ENCODE measurements at places on chromosomes 5 and 9.

DNA sequence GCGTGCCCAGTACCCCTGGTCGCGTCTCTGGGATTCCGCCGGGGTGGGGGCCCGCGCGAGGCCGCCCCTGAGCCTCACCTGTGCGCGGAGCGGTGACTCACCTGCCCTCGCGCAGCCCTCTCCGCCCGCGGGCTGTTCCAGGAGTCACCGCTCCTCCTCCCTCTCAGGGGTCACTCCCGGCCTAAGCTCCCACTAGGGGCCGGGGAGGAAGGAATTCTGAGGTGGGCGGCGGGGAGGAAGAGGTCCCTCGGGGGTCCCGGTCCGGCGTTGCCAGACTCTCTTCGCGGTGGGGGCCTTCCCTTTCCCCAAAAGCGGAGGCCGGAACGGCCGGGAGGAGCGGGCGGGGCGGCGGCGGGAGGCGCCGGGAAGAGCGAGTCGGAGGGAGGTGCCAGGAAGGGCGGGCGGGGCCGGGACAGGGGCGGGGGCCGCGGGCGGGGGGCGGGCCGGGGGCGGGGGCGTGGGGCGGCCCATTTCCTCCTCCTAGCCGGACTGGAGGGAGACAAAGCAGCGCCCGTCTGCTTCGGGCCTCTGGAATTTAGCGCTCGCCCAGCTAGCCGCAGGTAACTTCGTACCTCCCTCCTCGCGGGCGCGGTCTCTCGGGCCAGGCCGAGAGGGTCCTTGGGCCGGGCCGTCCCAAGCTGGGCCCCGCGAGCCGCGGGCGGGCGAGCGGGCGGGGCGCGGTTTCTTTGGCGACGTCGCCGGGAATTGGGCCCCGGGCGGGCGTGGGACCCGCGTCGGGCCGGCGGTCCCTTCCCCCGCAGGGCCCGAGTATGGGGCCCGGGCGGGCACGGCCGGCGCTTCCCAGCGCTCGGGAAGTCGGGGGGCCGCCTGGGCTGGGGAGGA, at the start of gene CTNNA1:
Gene CTNNA1, plus strand, starts transcription at position 475 of the 843 bp plus-strand sequence. CDS start 28,500 bp downstream, outside the sequence.
- DNase-seq, result no peak

- DNase-seq, result no peak
Observed at GRCh38 chr5:158874792-158875191, 224.9 kb downstream of the EBF1 start.

- peak; percentile 40 for DNase-seq
Observed at GRCh38 chr5:127960270-127960691, 123.3 kb upstream of the SLC12A2 start.

GRCh38 chr9:86893811-86894490, 53.4 kb downstream of the GAS1 start:
- no peak for DNase-seq

GRCh38 chr5:97915106-97915505, 732.1 kb upstream of the RIOK2 start:
- DNase-seq, result no peak

DNA sequence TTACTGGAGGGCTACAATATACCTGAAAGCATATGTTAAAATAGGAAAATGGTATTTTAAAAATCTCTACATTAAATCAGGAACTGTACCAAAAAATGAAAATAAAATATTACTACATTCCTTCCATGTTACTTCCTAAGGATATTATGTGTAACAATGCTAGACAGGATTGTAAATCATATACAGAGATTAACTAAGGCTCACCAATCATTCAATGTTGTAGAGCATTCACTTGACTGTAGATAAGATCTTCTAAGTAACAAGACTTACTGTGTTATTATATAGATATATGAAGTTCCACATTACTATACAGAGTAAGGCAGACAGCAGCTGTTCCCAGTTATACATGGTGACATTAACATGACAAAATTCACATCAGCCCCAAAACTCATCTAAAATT, 1919.1 kb upstream of the CDH9 start:
- DNase-seq, result no peak

- no peak for DNase-seq
Observed at GRCh38 chr9:100014846-100015245, 84.0 kb downstream of the ERP44 start.

GRCh38 chr5:65087154-65087553, 318.4 kb downstream of the CWC27 start:
- no peak for DNase-seq

GRCh38 chr5:18270635-18271338, 636.5 kb downstream of the TAF11L14 start:
- DNase-seq, result no peak

GRCh38 chr9:8782237-8782636, 982.7 kb upstream of the DMAC1 start:
- DNase-seq, result no peak

DNA sequence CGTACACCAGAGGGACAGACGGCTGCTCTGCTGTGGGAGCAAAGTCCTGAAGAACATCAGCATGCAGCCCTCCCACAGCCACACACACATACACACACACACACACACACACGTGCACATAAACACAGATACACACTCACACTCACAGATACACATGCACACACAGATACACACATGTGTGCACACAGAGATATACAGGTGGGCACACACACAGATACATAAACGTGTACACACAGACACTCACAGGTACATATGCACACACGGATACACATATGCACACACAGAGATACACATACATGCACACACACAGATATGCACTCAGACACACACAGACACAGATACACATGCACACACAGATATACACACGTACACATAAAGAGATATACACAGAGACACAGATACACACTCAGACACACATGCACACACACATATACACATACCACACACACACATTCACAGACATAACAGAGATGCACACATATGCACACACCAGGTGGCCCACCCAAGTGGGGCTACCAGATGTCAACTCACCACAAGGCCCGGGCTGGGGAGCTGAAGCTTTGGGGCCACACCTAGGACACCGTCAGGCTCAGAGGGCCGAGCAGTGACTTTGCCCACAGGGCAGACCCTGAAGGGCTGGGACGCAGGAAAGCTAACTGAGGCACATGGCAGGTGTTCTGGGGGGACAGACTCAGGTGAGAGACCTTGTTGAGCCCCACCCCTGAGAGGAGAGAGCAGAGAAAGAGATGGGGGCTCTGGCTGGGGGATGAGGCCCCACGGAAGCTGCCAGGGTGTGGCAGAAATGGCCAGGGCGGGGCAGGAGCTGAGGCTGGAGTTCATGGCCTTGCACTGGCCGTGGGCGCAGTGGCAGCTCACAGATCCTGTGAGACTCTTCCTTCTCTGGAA, 148.6 kb upstream of the PPP1R26 start:
- no peak for DNase-seq

DNA sequence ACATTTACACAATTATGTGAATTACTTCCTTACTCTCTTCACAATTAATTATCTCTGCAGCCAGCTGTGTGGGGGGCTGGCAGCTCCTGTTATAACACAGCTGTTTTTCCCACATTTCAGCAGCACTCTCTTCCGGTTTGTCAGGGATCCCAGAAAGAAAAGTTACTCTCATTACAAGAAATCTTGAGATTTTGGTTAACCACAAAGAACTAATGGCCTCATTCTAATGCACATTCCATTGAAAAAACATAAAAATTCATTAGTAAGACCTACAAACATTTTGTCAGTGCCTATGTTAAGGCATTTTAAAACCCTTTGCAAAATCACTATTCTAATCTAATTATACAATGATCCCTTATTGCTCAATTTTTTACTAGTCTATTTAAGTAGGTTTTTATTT, 64.1 kb downstream of the PDE4D start:
- DNase-seq, result no peak

DNA sequence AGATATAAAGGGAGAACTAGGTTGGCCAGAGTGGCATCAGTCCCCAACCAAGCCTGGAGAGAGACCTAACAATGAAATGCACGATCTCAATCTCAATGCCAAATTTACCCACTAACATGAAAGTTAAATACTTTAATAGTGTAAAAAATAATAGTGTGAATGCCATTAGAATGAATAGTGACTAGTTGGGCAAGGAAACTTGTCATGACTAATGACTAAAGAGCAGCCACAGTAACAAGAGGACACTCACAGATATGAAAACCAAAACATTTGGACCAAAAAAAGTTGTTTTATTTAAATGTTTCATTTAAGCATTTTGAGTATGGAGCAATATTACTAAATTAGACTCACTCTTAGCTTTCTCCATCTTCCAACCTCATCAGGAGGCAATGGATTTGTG, 1853.8 kb downstream of the EFNA5 start:
- no peak for DNase-seq

- DNase-seq, result no peak
Observed at GRCh38 chr9:126081746-126082145, 244.9 kb upstream of the MVB12B start.

- no peak for DNase-seq
Observed at GRCh38 chr5:135881244-135881643, 14.4 kb downstream of the IL9 start.

DNA sequence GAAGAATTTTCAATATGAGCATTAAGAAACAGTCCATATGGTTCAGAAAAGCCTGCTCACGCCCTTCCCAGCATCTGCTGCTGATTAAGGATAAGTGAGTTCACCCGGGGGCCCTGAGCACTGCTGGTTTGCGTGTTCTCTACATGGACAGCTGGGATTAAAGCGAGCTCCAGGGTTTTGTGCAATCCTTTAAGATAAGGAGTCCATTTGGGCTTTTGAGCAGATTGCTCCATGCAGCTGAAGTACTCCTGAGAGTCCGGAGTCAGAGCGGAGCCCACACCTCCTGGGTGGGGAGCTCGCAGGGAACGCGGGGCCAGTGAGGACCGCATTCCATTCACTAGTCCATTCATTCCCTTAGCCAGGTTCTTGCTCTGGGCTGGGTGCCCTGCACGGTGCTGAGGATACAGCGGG, 149.3 kb upstream of the COL5A1 start:
- no peak for DNase-seq

Data from GF-D8 (cell line).